ENCODE measurements at places on chromosomes 1 and 21.

DNA sequence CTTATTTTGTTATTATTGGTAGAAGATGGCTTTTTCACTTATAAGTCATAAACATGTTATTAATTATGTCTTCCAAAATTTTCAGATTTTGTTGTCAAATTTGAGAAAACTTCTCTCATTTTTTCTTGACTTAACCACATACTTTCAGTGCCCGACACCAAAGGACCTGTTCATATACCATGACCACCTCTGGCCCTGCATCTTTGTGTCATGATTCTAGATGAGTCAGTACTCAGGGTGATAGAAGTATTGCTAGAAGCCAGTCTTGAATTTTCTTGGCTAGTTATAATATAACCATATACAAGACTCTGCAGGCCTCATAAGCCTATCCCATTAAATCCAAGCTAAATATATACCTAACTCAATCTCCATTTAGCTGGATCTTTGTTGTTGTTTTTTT is 35.4 kb upstream of the DPH5 start:
- DNase-seq = no peak

DNA sequence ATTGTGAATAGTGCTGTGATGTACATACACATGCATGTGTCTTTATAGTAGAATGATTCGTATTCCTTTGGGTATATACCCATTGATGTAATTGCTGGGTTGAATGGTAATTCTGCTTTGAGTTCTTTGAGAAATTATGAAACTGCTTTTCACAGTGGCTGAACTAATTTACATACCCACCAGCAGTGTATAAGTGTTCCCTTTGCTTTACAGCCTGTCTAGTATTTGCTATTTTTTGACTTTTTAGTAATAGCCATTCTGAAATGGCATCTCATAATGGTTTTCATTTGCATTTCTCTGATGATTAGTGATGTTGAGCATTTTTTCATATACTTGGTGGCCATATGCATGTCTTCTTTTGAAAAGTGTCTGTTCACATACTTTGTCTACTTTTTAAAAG is 54.5 kb upstream of the FAM78B start:
- DNase-seq = no peak

DNA sequence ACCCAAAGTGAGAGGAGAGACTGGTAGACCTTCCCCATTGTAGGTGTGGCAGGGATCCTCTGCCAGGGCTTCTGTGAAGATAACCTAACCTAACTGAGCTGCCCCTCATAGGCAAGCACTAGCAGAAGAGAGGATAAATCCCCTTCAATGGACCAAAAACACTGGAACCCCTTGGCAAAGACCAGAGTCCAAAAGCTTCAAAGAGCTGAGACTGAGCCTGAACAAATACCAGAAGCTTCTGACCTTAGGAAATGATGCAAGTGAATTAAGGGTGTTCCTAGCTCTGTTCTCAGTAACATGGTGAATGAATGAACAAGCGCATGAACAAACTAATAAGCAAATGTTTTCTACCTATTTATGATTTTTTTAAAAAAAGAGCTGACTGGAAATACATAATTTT is 123.2 kb downstream of the RRAGC start:
- no peak for DNase-seq

- no peak for DNase-seq
Observed at GRCh38 chr1:95554408-95554807, 320.4 kb downstream of the RWDD3 start.

- peak; percentile 60 for DNase-seq
Observed at GRCh38 chr1:43764581-43764980, 57.2 kb downstream of the ST3GAL3 start.

- no peak for DNase-seq
Observed at GRCh38 chr1:161265305-161265704, 6.8 kb downstream of the PCP4L1 start.

GRCh38 chr1:59016390-59016789 is 232.5 kb upstream of the JUN start:
- DNase-seq = no peak

DNA sequence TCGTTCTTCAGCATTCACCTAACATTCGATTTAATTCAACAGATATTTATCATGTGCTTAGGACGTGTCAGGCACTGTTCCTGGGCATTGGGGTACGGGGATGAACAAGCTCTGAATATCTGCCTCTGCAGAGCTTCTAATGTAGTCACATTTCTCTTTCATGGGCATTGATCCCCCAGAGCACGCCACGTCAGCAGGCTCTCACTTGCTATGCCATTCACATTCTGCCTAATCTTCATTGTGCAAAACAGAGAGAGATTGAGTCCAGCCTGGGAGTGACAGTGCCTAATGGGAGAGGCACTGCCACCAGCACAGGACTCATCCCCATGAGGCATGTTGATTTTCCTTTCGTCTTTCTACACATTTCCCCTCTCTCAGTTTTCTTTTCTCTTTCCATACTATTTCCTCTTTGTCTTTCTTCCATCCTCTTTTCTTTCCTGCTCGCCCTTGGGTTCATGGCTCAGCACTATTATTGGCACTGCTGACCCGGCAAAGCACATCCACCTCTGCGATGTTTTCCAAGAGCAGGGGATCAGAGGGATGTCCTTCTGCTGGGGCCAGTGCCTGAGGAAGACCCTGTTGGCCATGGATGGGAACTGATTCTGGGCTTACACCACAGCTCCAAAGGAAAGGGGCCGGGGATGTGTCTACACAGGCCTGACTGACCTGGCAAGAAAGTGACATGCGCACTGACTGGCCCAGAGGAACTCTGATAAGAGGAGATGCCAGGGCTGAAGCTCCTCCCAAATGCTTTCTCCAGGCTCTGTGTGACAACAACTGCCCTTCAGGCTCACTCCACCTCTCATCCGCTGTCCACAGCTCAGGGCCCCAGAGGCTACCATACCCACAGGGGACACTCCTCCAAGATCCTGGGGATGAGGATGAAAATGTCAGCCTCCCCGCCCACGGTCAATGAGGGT is 195.9 kb downstream of the TOMM20 start:
- DNase-seq = no peak

DNA sequence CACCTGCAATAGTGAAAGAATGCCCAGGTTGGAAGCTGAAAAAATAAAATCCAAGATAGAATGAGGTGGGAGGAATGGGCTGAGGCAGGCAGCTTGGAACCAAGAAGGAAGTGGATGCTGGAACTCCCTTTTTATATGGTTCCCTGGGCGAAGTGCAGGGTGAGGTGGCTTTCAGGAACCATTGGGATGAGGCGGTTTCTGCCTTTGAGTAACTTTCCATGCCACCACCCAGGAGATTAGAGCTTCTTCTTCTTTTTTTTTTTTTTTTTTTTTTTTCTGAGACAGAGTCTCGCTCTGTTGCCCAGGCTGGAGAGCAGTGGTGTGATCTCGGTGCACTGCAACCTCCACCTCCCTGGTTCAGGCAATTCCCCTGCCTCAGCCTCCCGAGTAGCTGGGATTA is 17.8 kb upstream of the MRPS6 start:
- DNase-seq = no peak

- peak; percentile 83 for DNase-seq
Observed at GRCh38 chr1:244049162-244050013, 1.7 kb upstream of the ZBTB18 start.

- DNase-seq = no peak
Observed at GRCh38 chr1:178607718-178608408, 95.0 kb downstream of the TEX35 start.

- no peak for DNase-seq
Observed at GRCh38 chr1:17301767-17302166, 6.2 kb upstream of the PADI4 start.

DNA sequence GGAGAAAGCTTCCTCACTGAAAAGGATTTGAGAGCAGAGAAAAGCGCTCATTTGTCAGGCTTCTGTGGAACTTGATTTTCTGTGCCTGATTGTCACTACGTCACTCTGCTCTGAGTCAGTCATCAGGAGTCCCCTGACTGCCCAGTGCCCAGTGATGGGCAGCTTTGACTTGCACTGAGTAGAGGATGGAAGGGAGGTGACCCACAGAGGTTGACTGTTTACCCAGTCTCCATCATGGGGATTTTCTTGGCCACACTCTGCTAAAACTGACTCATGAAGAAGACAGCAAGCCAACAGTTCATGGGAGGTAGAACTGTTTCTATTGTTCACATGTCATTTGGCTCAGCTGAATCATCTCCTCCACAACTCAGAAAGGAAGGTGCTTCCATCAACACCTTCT is 82.1 kb upstream of the DUSP10 start:
- no peak for DNase-seq

GRCh38 chr1:70134148-70134547 is 71.2 kb downstream of the LRRC40 start:
- DNase-seq = peak; percentile 18

GRCh38 chr1:4650481-4650880 is 3.9 kb upstream of the AJAP1 start:
- DNase-seq = no peak
